Forelimb muscle (tissue), 1 donor: ENCODE measurements at places on chromosomes 12 and 14. TPM values are rescaled to one million over a fixed set of nuclear protein-coding genes. Genes with fewer than 3 reads are reported as not detected.

- DNase-seq = no peak
These were observed 25.1 kb downstream of the MOK start for GRCh38 chr14:102279688-102280348.

LPAR5 gene
- polyA plus RNA-seq = 1.1 TPM

DAD1 gene
- 111 TPM for polyA plus RNA-seq

- no peak for DNase-seq
These were observed 20.7 kb downstream of the ATXN2 start for GRCh38 chr12:111578276-111578970.

DNA sequence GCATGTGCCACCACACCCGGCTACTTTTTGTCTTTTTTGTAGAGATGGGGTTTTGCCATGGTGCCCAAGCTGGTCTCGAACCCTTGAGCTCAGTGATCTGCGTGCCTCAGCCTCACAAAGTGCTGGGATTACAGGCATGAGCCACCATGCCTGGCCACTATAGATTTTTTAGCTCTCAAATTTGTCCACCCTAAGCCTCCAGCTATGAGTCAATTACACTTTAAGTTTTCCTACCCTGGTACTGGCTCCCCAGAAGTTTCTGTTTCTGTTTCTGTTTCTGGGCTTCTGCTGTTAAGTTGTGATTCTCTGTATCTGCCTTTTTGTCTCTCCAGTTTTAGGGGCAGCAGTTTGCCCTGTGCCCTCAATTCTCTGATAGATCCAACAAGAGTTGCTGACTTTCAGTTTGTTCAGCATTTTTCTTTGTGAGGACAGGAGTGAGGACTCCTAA lies 4.4 kb upstream of the TINF2 start:
- no peak for DNase-seq

- no peak for DNase-seq
These were observed 111.5 kb downstream of the PAX9 start for GRCh38 chr14:36773136-36773540.

MIP gene
- polyA plus RNA-seq = 0.35 TPM

OR6C3 gene
- polyA plus RNA-seq = not detected

DNA sequence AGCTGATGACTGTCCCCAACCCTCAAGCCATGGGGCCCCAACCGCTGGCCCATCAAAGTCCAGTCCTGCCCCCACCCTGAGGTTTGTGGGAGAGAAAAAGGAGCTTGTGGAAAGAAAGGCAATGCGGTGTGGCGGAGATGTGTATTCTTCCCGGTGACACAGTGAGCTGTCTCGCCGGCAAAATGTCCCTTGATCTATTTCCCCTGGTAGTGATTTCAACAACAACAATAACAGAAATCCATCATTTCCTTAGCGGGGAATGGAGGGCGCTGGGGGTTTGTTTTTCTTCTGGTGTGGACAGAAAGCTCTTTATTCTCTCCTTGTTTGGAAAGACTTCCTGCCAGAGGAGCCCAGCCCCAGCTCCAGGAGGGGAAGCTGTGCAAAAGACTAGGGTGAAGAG lies 93.7 kb upstream of the LHX5 start:
- DNase-seq = no peak

SYNDIG1L gene
- 0.05 TPM for polyA plus RNA-seq

- no peak for DNase-seq
These were observed 45.4 kb upstream of the SRP54 start for GRCh38 chr14:34937442-34937841.

GRCh38 chr14:30840086-30840779 lies 34.1 kb upstream of the COCH start:
- DNase-seq = no peak

DNA sequence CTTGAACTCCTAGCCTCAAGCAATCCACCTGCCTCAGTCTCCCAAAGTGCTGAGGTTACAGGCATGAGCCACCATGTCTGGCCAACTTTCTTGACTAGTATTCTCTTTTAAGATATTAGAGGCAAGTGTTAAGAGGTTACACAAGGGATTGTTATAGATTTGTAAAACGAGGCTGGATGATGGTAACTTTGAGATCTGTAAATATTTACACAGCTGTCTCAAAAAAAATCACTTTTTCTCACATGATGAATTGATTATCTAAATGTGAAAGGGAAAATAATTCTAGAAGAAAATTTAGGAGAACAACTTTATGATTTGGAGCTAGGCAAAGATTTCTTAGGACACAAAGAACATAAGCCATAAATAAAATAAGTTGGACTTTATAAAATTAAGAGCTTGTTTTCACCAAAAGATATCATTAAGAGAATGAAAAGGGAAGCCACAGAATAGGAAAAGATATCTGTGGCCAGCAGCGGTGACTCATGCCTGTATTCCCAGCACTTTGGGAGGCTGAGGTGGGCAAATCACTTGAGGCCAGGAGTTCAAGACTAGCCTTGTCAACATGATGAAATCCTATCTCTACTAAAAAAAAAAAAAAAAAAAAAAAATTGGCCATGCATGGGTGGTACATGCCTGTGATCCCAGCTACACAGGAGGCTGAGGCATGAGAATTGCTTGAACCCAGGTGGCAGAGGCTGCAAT lies 77.4 kb downstream of the BBS10 start:
- no peak for DNase-seq

FOXN4 gene
- 0.15 TPM for polyA plus RNA-seq
